Thyroid gland (tissue), 4 donors: ENCODE measurements at places on chromosomes 1 and 21. TPM values are rescaled to one million over a fixed set of nuclear protein-coding genes. Genes with fewer than 3 reads are reported as not detected.

DNA sequence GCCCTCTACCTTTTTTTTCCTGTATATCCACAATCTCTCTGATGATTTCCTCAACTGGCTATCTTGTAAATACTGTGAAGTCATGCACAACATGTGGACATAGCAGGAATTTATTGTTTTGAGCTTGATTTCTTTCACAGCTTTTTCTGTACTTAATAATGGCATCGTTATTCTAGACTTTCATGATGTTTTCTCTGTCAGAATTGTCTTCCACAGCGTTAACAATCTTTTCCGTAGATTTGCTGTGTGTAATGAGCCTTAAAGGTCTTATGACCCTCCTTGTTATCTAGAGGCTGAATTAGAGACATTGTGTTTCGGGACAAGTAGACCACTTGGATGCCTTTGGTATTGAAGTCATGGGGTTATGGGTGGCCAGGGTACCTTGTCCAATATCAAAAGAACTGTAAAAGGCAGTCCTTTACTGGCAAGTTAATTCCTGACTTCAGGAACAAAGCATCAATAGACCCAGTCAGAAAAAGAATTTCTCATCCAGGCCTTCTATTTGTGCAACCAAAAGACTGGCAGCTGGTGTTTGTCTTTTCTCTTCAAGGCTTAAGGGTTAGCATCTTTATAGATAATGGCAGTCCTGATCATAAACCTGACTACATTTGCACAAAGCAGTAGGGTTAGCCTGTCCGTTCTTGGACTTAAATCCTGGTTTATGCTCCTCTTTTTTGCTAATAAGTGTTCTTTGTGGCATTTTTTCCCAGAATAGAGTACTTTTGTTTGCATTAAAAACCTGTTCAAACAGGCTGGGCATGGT, 30.1 kb upstream of the CHAF1B start:
- H3K36me3 ChIP-seq = peaks cover 8% of the 10 kb centered on the region
- no peak overlapping the region for H3K4me3 ChIP-seq
- H3K27ac ChIP-seq = no peak overlapping the region
- no peaks in the 10 kb centered on the region for H3K4me1 ChIP-seq
- no peak for DNase-seq

DNA sequence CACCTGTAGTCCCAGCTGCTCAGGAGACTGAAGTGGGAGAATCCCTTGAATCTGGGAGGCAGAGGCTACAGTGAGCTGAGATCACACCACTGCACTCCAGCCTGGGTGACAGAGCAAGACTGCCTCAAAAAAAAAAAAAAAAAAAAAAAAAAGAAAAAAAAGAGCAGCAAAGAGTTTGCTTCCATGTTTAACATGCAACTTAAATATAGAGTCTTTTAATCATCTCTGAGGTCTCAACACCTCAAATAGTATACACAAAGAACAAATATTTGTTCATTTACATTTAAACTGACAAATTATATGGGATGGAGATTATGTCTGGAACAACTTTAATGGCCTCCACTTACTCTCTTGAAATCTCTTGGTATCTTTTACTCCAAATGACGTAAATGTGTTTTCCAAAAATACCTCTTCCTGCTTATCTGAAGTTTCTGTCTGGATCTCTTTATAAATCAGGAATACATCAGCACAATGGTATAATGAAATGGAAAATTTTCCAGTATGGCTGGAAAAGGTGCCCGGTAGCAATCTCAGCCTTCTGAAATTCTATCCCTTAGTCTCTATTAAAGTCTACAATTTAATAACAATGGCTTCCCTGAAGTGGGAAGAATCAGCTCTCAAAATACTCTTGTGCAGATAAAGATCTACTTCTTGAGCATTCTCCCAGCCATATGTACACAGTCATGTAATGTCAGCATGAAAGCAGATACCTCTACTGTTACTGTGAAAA, 258.5 kb downstream of the OMA1 start:
- no peaks in the 10 kb centered on the region for H3K4me1 ChIP-seq
- no peaks in the 10 kb centered on the region for H3K36me3 ChIP-seq
- H3K4me3 ChIP-seq = no peak overlapping the region
- no peaks in the 10 kb centered on the region for H3K27me3 ChIP-seq

DNA sequence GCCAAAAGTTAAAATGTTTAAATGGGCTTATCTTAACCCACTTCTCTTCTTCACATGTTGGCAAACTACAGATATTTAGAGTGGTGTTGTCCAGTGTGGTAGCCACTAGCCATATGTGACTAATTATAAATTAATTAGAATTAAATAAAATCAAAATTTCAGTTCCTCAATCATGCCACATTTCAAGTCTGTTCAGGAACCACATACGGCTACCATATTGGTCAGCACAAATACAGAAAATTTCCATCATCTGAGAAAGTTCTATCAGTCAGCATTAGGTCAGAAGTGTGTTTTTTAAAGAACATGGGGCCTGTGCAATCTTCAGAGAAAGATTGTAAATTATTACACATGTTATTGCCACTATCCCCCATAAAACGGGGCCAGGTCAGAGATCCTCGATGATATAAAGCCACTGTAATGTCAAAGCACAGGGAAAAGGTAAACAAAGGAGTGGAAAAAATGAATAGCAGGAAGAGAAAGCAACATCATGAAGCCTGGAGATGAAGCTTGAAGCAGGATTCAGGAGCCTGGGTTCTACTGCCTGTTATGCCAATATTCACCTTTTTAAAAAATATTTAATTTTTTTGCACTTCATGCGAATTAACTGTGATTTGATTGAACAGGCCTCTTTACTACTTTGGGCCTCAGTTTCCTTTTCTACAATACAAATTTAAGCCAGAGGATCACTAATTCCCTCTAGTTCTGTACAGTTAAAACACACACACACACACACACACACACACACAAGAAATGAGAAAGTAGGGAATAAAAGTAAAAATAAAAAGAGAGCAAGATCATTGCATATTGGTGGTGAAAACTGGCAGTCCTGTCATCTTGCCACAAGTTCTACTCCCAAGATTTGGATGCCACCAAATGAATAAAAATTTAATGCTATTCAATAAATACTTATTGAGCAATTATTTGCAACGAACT, 2.3 kb downstream of the RSBN1 start:
- no peak for DNase-seq
- H3K27ac ChIP-seq = no peak overlapping the region
- no peaks in the 10 kb centered on the region for H3K27me3 ChIP-seq
- peaks cover 25% of the 10 kb centered on the region for H3K4me1 ChIP-seq

DNA sequence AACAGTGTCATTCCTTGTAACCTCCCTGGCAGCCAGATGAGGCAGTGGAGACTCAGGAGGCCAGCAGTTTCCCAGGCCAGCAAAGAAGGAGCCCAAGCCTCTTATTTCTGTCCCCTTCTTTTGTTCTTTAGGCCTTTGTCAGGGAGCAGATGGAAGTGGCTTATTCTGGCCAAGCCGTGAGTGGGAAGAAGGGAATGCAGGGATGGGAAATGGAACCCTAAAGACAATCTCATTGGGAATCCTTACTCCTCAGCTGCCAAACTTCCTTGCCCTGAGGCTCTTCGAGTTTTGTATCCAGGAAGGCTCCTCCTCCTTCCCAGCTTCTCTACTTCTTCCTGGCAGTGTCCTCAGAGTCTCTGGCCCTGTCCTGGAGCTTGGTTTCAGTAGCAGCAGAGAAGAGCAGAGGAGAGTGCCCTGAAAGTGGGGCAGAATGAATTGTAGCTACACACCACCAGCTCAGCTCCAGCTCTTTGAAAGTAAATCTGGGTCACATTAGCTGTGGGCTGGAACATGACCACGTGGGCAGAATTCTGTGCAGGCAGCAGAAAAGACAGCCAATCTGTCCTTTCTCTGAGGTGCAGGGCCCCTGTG, 63.9 kb downstream of the NDUFS5 start:
- no peaks in the 10 kb centered on the region for H3K36me3 ChIP-seq
- no peak overlapping the region for H3K4me3 ChIP-seq
- H3K4me1 ChIP-seq = peaks cover 29% of the 10 kb centered on the region
- peak overlapping the region; percentile 38 for H3K27ac ChIP-seq
- no peaks in the 10 kb centered on the region for H3K27me3 ChIP-seq

The MRAP gene
- not detected for total RNA-seq

The ATP13A2 gene
- total RNA-seq = 32.9 TPM

GRCh38 chr21:28216976-28217523, 775.6 kb downstream of the LTN1 start:
- H3K27me3 ChIP-seq = no peaks in the 10 kb centered on the region
- H3K36me3 ChIP-seq = no peaks in the 10 kb centered on the region
- no peaks in the 10 kb centered on the region for H3K4me1 ChIP-seq
- DNase-seq = no peak
- no peak overlapping the region for H3K4me3 ChIP-seq

The RIMS3 gene
- total RNA-seq = 3.1 TPM

GRCh38 chr1:199482426-199482825, 545.1 kb upstream of the NR5A2 start:
- H3K36me3 ChIP-seq = no peaks in the 10 kb centered on the region
- H3K27me3 ChIP-seq = no peaks in the 10 kb centered on the region
- no peak for DNase-seq
- H3K4me1 ChIP-seq = no peaks in the 10 kb centered on the region
- H3K27ac ChIP-seq = no peak overlapping the region

- H3K4me3 ChIP-seq = no peak overlapping the region
- H3K27me3 ChIP-seq = no peaks in the 10 kb centered on the region
- DNase-seq = no peak
- H3K36me3 ChIP-seq = no peaks in the 10 kb centered on the region
- peaks cover 5% of the 10 kb centered on the region for H3K4me1 ChIP-seq
Measured at GRCh38 chr1:23625459-23625858, 66.1 kb upstream of the RPL11 start.

- no peak for DNase-seq
- peaks cover 19% of the 10 kb centered on the region for H3K4me1 ChIP-seq
- H3K4me3 ChIP-seq = no peak overlapping the region
- no peaks in the 10 kb centered on the region for H3K27me3 ChIP-seq
- peak overlapping the region; percentile 34 for H3K27ac ChIP-seq
- H3K36me3 ChIP-seq = peaks cover 18% of the 10 kb centered on the region
Measured at GRCh38 chr1:32063261-32063681, 9.5 kb upstream of the TMEM39B start.

DNA sequence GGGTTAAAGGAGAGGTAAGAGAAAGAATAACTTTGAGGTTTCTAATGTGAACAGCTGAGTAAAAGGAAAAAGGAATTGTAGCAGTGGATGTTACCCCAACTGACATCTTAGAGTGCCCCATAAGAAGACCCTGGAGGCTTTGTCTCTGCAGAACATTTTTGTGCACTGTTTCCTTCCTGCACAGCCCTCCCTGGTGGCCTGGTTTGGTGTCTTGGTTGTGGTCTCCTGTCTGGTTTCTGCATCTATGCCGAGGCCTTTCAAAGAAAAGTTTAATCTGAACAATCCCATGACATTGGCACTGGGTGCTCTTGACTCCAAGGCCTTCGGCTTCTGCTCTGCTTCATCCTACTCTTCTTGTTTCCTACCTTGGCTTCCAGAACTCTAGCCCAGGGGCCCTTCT, 57.8 kb downstream of the RHOU start:
- H3K36me3 ChIP-seq = no peaks in the 10 kb centered on the region
- no peak overlapping the region for H3K27ac ChIP-seq
- H3K27me3 ChIP-seq = no peaks in the 10 kb centered on the region
- H3K4me3 ChIP-seq = no peak overlapping the region
- H3K4me1 ChIP-seq = peaks cover 13% of the 10 kb centered on the region

DNA sequence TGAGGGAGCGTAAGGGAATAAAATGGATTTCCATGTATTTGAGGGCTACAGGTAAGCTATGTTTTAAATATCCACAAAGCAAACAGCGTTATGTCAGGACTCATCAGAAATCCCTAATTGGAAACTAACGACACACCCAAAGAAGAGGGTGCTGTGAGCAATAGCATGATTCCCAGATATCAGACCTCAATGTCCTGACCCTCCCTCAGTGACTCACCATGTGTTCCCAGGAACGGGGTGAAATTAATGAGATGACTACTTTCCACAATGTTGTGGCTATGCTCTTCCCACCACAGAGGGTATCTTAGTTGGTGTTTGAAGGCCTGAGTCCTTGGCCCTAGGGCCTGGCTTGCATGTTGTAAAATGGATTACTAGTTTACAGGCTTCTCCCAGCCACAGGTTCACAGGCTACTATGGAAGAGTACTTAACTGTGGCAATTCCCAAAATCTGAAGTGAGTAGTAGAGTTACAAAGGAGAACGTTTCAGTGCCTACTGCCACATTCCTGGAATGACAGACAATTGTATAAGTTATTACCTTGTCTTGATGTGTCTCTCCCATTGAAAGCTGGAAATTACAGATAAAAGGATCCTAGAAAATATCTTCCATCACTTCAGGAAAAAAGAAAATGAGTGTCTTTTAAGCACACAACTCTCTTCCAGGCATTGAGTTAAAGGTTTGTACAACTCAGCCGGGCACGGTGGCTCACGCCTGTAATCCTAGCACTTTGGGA, 1.7 kb upstream of the KRTAP11-1 start:
- H3K4me1 ChIP-seq = no peaks in the 10 kb centered on the region
- no peak overlapping the region for H3K27ac ChIP-seq
- DNase-seq = no peak
- H3K4me3 ChIP-seq = no peak overlapping the region
- H3K27me3 ChIP-seq = no peaks in the 10 kb centered on the region
- no peaks in the 10 kb centered on the region for H3K36me3 ChIP-seq

DNA sequence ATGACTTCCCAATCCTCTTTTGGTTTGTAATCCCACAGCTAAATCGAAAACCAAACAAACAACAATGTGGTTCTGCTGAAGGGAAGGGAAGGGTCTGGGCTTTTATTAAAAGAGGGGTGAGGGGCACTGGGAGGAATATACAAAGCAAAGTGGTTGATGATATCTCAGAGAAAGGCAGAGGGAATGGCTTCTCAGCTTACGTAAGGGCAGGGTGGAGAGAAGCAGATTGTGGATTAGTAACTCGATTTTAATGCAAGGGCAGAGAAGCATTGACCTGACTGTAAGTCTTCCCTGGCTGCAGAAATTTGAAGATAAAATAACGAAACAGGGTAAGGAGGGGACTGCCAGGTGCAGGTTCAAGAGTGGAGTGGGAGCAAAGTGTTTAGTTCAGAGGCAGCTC, 438.2 kb upstream of the LRRC7 start:
- DNase-seq = no peak
- no peaks in the 10 kb centered on the region for H3K36me3 ChIP-seq
- no peak overlapping the region for H3K4me3 ChIP-seq
- no peaks in the 10 kb centered on the region for H3K4me1 ChIP-seq
- no peak overlapping the region for H3K27ac ChIP-seq
- H3K27me3 ChIP-seq = no peaks in the 10 kb centered on the region

- peak; percentile 93 for DNase-seq
- no peak overlapping the region for H3K4me3 ChIP-seq
- no peaks in the 10 kb centered on the region for H3K27me3 ChIP-seq
- H3K27ac ChIP-seq = peak overlapping the region; percentile 94
- no peaks in the 10 kb centered on the region for H3K36me3 ChIP-seq
Measured at GRCh38 chr21:41751611-41752011, 15.2 kb downstream of the RIPK4 start.

- no peaks in the 10 kb centered on the region for H3K4me1 ChIP-seq
- DNase-seq = no peak
- no peak overlapping the region for H3K27ac ChIP-seq
- H3K27me3 ChIP-seq = no peaks in the 10 kb centered on the region
- no peaks in the 10 kb centered on the region for H3K36me3 ChIP-seq
- H3K4me3 ChIP-seq = no peak overlapping the region
Measured at GRCh38 chr1:92459871-92460320, 26.8 kb downstream of the GFI1 start.

The GABRD gene
- total RNA-seq = not detected
